ENCODE measurements at places on chromosomes 5 and 9.

GRCh38 chr5:144464306-144464705 is 293.6 kb downstream of the KCTD16 start:
- no peak for DNase-seq

DNA sequence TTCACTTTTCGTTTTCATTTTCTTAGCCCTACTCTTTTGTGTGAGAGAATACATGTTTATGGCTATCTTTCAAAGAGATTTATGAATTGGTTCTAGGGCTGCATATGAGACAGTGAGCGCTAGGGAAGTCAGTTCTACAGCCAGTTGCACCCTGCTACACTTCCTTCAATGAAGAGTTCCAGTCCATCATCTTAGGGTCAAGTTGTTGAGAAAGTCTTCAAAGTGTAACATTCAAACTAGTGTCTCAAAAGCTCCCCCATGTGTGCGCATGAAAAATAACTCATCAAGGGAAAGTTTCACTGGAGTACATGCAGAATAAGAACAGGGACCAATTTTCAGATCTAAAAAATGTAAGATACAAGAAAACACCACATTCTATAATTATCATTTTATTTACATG is 317.2 kb downstream of the DEPDC1B start:
- no peak for DNase-seq

GRCh38 chr5:68450245-68450852 is 234.8 kb downstream of the PIK3R1 start:
- DNase-seq: no peak

DNA sequence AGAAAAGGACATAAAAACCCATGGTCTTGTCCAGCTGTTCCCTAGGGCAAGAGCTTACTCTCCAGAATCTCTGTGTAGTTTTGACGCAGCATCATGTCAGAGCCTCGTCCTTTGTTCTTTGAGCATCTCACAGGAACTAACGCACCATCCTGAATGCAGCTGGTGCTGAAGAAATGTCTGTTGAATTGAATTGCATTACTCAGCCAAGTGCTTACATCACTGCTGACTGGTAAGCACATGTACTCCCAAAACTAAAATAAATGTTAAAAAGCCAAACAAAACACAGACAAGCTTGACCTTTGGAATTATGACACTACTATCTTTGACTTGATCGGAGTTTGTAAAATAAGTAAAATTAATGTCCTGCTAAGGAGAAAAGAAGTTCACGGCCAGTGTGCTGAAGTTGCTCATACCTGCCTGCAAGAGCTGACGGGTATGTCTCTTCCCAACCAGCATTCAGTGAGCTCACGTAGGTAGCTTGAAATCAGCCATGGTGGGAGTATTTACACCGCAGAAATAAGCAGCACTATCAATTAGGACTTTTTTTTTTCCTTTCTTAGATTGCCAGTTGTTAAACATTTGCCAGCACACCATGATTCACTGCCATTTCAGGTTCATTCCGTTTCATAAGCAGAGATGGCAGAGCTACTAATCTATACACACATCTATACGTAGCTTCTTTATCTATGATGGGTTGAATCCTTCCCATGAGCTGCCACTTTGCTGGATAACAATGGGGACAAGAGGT is 310.6 kb upstream of the MSX2 start:
- no peak for DNase-seq

DNA sequence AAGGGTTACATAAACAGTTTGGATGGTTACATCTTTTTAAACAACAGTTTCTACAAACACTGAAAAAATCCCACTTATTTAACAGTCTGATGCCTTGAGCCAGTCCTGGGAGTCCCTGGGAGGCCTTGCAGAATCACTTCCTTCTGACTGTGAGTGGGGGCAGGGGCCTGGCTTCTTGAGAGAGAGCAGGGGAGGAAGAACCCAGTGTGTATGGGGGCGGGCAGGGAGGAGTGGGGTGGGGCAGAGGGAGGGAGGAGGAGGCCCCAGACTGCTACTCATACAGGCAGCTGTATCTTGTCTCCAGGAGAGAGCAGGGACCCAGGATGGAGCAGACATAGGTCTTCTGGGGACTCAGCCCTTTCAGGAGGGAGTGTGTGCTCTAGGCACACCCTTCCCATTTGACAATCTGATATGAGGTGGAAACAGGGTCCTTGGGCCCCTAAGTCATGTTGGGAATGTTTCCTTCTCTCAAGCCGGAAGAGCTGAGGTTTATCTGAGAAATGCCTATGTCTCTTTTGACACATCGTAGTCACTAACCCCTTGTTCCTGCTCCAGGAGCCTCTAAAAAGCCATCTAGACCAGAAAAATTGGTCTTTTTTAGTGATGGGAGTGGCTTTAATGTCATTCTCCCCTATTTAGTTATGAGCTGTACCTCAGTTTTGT is 52.8 kb downstream of the IRF1 start:
- no peak for DNase-seq

- DNase-seq: no peak
These were observed 3.0 kb upstream of the IFNW1 start for GRCh38 chr9:21144603-21145002.

- no peak for DNase-seq
These were observed 42.4 kb upstream of the PHYKPL start for GRCh38 chr5:178274781-178275537.

GRCh38 chr9:15635752-15636151 is 82.9 kb downstream of the CCDC171 start:
- DNase-seq: no peak

- DNase-seq: no peak
These were observed 7.5 kb downstream of the UNC5A start for GRCh38 chr5:176817841-176818377.

DNA sequence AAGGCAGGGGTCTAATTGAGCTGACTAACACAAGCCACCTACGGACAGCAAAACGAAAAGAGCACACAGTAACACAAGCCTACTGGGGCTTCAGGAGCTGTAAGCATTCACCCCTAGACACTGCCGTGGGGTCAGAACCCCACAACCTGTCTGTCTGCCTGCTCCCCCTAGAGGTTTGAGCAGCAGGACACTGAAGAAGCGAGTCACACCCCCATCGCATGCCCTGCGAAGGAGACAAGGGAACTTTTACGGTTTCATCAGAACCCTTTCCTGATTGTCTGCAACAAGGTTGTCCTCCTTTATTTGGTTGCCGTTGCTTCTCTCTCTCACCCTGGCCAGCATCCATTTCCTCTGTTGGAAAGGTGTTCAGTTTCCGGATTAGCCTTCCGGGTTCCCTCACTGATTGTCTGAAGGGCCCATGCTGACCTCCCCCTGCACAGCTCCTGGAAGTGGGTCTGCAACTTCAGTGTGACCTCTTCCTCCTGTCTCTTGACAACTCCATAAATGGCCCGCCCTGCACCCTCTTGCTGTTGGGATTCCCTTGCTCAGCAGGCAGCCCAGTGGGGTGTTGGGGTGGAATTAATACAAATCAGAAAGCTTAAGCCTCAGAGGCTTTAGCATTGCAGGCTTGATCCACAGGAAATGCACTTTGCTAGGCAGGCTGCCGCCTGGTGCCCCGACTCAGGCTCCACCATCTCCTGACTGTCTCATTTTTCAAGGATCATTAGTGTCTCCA is 258.9 kb upstream of the TLE4 start:
- no peak for DNase-seq

GRCh38 chr5:168251259-168251658 is 40.2 kb upstream of the WWC1 start:
- DNase-seq: no peak

- DNase-seq: no peak
These were observed 72.5 kb downstream of the LHX2 start for GRCh38 chr9:124084087-124084486.

DNA sequence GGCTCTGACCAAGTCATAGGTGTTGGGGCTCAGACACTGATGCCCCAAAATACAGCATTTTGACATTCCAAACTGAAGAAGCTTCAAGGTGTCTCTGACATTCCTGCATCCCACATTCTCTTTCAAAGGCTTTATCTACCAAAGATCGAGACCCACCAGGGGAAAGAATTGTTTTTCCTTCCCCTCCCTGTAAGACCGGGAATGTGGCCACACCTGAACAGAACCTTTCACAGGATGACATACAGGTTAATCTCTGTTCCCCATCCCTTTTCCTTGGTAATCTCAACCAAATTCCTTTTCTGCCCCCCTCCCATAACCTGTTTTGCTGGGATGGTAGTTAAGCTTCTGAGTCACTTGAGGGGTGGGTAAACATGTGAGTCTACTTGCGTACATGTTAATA is 72.3 kb downstream of the IQGAP2 start:
- no peak for DNase-seq

DNA sequence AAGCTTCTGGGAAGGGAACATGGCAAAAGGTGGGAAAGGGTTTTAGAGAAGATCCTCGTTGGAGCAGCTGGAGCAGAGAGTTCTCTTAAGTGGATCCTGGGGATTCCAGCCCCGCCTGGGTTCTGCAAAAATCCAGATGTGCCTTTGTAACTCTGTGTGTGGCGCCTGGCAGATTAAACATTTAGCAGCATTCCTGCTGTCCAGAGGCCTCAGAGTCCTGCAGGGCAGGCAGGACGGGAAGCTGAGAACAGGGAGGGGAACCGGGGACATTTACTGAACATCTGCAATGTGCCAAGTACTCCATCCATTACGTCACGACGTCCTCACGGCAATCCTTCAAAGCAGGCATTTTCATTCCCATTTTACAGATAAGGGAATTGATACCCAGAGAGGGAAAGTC is 6.0 kb downstream of the EIF4E1B start:
- no peak for DNase-seq

- peak; percentile 85 for DNase-seq
These were observed 53.0 kb downstream of the CDC14B start for GRCh38 chr9:96566498-96567202.

DNA sequence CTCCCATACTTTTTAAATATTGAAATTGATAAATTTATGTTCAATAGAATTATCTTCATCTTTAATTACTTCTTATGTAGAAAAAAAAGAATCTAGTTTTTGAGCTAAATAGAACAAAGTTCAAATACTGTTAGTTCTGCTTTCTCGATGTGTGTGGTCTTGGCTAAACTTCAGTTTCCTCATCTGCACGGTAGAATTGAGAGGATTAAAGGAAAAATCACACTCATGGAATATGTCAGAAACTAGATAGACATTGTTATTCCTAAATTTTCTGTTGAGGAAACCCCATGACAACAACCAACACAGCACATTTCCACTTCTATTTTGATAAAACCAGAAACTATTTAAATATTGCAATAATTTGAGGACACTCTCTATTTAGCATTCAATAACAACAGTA is 100.3 kb downstream of the MUSK start:
- DNase-seq: no peak

DNA sequence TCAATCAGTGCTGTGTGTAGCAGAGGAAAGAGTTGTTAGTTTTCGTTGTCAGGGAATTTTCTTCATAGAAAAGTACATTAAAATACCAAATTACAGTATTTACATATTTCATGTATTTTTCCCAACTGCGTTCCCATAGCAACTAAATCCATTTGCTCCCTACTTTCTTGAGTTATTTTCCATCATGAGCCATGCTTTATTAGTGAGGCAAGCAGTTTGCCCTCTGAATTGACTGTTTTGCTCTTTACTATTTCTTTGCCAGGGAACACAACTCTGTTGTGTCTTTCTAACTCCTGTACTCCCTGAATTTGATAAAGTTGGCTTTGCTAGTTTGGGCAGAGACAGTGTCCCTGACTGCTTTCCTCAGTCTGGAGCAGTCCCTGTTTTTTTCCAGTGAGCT is 276.2 kb upstream of the SLC30A5 start:
- no peak for DNase-seq

DNA sequence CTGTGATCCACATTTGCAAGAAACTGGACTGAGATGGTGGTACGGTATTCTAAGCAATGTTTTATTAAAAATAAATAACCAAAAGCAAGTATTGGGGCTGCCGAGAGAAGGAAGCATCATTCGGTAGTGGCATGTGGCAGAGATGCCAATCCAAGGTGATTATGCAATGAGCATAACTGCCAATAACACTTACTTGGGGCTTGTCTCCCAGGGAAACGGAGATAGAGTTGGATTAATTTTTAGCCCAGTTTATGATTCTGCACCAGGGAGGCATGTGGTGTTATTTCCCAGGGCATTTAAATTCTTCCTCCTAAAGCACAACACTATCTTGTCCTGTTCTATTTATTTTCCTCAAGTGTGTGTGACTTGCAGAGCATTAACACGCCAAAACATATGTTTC is 17.9 kb downstream of the SLC24A2 start:
- no peak for DNase-seq

GRCh38 chr9:134916161-134916665 is 1.5 kb downstream of the FCN1 start:
- DNase-seq: no peak

DNA sequence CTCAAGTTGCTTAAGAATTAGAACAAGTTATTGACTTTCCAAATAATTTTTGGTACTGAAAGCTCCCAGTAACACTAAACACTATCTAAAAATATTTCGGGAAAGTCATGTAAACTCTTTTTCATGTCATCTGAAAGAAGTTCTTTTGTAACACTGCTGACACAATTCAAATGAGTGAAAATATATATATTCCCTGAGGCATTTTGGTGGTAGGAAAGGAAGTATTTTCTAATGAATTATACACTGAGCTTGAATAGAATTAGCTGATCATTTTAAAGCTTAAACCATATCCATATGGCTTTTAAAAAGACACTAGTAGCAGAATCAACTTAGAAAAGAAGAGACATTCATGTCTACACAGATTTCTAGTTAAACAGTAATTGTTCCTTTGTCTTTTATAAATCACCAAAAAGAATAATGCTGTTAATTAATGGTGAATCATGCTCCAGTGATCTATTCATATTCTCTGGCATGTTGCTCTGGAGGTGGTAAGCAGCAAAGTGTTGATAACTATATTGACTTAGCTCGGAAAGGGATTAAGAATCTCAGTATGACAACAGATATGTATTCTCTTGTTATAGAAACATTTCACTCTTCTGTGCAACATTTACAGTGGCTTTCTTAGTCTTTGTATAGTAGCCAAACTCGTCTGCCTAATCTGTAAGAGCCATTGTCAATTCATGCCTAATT is 27.4 kb upstream of the RFX3 start:
- DNase-seq: no peak

GRCh38 chr9:69178583-69179011 is 4.5 kb downstream of the TJP2 start:
- DNase-seq: no peak

GRCh38 chr9:75739884-75740611 is 150.4 kb upstream of the PCSK5 start:
- DNase-seq: no peak

DNA sequence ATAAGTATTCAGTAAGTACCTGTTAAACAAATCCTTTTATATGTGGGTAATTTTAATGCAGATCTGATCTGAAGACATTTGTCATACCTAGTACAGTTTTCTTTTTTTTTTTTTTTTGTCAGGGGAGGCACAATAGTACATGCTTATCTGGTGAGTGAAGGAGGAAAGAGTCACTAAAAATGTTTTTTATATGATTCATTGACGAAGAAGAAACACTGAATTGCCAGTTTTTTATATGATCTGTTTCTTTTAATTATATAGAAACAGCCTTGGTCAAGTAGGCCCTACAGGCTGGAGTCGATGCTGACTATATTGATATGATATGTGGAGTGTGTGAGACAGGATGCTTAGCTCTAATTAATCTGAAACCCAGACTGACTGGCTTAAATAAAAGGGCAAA is 315.2 kb downstream of the PSAT1 start:
- DNase-seq: no peak

- DNase-seq: no peak
These were observed 368.3 kb upstream of the SPATA31A5 start for GRCh38 chr9:60545878-60546385.

GRCh38 chr5:91538179-91538578 is 155.1 kb upstream of the ARRDC3 start:
- no peak for DNase-seq

GRCh38 chr5:179504191-179504590 is 46.2 kb upstream of the RUFY1 start:
- peak; percentile 26 for DNase-seq

- no peak for DNase-seq
These were observed 175.1 kb downstream of the BAAT start for GRCh38 chr9:101209670-101210069.

- DNase-seq: no peak
These were observed 158.9 kb downstream of the SEMA5A start for GRCh38 chr5:9386945-9387344.
